Left cardiac atrium (tissue), 4 donors: ENCODE measurements at places on chromosomes 7 and 10. TPM values are rescaled to one million over a fixed set of nuclear protein-coding genes. Genes with fewer than 3 reads are reported as not detected.

- DNase-seq, result no peak
Observed at GRCh38 chr10:78869508-78870454, 199.0 kb upstream of the ZMIZ1 start.

DNA sequence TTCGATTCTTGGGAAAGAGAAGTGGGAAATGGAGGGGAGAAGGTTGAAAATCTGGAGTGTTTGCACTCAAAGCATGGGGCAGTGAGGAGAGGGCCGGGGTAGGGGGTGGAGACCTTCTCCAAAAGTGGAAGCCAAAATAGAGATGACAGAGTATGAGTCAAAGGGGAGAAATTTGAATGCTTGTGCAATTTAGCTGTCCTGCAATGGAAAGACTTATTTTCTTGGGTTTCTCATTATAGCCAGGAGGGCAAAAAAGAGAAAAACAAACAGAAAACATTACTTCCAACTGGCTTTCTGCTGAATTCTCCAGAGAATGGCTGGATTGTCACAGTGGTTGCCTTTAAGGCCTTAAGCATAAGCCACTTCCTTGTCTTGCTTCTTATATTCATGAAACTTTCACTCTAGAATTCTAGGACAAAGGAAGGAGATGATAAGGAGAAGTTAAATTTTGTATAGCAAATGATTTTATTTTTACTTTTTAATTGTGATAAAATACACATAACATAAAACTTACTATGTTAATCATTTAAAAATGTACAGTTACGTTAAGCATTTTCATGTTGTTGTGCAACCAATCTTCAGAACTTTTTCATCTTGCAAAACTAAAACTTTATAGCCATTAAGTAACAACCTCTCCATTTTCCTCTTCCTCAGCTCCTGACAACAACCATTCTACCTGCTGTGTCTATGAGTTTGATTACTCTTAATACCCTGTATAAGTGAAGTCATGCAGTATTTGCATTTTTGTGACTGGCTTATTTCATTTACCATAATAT lies 100.2 kb downstream of the GPR85 start:
- DNase-seq, result no peak

- no peak for DNase-seq
Observed at GRCh38 chr7:135355377-135356048, 121.9 kb downstream of the STRA8 start.

DNA sequence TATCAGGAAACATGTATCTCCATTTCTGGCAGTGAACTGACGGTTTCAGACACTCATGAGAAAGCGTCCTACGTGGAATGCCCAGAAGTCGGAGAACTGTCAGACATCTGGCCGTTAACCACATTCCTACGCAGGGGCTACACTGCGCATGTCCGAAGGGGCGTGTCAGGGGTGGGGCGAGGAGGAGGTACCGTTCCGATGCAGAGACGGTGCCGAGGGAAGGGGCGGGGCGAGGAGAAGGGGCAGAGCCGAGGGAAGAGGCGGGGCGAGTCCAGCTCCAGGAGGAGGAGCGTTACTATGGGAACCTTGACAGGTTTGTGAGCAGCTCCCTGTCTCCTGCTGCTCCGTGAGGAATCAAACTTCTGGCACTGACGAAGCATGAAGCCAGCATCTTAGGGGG lies 366.9 kb upstream of the NUPR2 start:
- no peak for DNase-seq

GRCh38 chr10:12934777-12935176 lies 66.7 kb downstream of the CCDC3 start:
- DNase-seq, result no peak

The CALML5 gene
- not detected for total RNA-seq
